Thoracic aorta (tissue), 2 donors: ENCODE measurements at places on chromosomes 1 and 21.

GRCh38 chr1:5725406-5725805 lies 266.8 kb downstream of the NPHP4 start:
- no peak for DNase-seq

DNA sequence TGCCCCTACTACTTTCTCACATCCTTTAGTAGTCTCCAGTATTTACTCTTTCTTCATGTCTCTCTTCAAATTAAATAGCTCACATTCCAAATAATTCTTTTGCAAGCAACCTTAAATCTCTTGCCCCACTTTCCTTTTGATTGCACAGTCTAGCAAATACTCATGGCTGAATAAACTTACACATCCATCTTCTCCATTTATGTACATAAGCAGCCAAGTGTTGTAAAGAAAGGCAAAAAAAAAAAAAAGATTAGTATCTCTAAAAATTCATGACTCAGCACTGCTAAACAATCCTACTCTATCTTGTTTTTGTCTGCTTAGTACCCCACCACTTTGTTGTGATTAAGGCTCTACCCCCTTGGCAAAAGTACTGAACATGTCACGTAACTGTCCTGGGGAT lies 42.6 kb downstream of the F13B start:
- no peak for DNase-seq

- DNase-seq: no peak
Measured at GRCh38 chr1:22074803-22075202, 22.3 kb downstream of the CDC42 start.

DNA sequence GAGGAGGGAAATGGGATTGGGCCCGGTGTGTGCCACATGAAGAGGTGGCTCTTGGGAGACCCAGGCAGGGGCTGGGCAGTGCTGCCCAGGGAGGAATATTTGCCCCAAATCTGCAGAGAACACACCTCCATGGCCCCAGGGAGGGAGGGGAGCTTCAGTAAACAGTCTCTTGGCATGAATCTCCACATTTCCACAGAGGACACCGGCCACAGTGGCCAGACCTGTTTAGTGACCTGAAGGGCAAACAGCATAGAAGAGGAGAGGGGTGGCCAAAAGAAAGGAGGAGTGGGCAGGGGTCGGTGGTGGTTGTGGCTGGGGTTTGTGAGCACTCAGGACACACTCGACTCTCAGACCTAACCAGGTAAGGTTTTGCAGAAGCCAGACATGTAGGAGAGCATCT lies 54.0 kb upstream of the IFFO2 start:
- DNase-seq: no peak

GRCh38 chr1:166974647-166975345 lies 544 bp downstream of the ILDR2 start:
- DNase-seq: no peak

GRCh38 chr1:155086128-155086741 lies 7.6 kb downstream of the EFNA3 start:
- DNase-seq: no peak

- DNase-seq: no peak
Measured at GRCh38 chr1:154556422-154556821, 2.0 kb downstream of the UBE2Q1 start.

DNA sequence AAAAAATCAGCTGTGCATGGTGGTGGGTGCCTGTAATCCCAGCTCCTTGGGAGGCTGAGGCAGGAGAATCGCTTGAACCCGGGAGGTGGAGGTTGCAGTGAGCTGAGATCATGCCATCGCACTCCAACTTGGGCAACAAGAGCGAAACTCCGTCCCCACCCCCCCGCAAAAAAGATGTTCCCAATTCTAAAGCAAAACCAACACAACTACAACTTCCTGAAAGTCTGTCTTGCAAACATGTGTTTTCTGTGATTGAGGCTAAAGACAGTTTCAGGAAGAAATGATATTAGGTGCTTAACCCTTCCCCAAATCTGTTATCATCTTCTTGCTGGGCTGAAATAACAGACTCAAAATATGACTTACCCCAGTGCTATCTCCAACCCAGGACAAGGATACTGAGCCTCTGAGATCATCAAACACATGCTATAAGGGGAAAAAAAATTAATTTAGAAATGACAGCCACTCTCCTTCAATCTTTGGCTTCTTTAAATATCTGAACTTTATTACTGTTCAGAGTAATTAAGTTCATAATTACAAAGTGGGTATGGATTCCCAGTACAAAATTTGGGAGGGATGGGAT lies 28.5 kb downstream of the SORT1 start:
- DNase-seq: no peak

DNA sequence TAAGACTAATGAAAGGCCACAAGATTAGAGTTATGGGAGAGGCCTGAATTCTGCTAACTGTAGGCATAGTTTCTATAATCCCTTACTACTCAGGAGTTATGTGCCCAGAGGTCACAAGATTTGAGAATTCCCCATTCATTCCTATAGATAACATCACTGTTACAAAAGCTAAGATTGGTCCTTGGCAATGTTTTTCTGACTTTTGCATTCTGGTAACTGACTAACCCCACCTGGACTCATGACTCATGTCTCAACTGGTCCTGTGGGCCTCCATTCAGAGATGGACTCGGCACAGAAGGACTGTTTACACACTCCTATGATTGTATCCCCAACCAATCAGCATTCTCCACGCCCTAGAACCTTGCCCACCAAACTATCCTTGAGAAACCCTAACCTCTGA lies 249.0 kb upstream of the ZP4 start:
- no peak for DNase-seq

- DNase-seq: peak; percentile 38
Measured at GRCh38 chr1:211616231-211616964, 37.4 kb upstream of the SLC30A1 start.

- no peak for DNase-seq
Measured at GRCh38 chr1:11384170-11384554, 94.8 kb upstream of the DISP3 start.

GRCh38 chr1:228963795-228964177 lies 228.5 kb downstream of the RHOU start:
- DNase-seq: no peak

DNA sequence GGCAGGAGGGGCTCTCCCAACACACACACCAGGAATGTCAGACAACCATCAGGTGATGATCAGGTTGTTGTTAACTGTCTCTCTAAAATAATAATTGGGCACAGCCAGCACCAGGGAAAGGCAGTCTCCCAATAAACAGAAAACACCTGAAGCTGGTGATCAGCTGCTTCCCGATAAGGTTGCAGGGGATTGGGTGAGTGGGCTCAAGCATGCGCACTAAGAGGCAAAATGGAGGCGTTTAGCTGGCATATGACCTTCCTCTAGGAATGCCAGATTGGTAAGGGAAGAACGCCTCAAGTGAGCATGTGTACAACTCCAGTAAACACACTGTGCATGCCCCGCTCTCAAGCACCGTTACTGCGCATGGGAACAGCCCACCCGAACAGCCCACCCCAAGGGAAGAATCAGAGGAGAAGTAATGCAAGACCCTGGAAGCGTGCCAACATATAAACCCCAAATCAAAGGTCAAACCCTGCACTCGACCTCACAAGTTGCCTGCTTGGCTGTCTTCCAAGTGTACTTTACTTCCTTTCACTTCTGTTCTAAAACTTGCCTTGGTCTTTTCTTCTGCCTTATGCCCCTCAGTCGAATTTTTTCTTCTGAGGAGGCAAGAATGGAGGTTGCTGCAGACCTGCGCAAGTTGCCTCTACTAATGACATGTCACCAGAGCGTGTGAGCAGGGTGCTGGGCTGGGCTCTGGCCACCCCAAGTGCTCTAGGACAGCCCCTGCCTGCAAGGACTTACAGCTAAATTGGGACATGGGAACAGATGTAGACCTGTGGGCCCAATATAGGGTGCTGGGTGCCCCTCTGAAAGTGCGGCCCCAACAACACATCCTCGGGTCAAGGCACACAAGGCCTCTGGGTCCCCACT lies 200.8 kb downstream of the RHOU start:
- no peak for DNase-seq

DNA sequence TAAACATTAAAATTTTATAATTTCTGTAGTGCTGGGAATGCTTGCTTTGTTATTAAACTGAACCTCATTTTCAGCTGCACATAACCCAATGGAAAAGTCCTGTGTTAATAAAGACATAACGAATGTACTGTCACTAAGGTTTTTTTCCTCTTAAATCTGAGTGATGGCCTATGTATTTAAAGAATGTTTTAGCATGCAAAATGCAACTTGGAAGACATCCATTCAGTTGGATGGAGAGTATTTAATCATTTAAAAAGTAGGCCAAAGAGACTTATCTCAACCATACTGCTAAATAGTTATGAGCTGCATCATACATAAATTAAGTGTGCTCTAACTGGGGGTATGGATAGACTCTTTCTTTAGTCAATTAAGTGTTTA lies 48.5 kb downstream of the RWDD3 start:
- DNase-seq: no peak

GRCh38 chr1:5271264-5271663 lies 616.9 kb downstream of the AJAP1 start:
- no peak for DNase-seq

DNA sequence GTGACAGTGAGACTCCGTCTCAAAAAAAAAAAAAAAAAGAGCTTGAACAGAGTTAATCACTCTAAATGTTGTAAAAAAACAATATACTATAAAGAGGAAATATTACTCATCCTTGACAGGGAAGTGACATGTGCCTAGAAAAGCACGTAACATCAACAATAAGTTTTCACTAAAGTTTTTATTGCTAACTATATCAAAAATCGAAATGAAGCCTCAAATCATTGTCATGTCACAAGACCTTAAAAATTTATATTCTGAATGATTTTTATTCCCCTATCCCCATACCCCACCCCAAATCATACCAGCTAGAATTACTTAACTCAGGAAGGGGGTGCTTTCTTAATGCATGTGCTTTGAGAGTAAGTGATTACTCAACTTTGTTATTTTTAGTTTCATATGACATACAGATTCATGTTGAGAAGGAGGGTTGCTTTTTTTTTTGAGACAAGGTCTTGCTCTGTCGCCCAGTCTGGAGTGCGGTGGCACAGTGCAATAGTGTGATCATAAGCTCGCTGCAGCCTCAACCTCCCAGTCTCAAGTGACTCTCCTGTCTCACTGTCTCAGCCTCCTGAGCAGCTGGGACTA lies 53.6 kb upstream of the MUTYH start:
- DNase-seq: no peak

GRCh38 chr1:64948216-64948615 lies 18.1 kb downstream of the JAK1 start:
- no peak for DNase-seq
